Effector CD4-positive, alpha-beta T cell (primary cell): ENCODE measurements at places on chromosomes 6 and 20.

GRCh38 chr20:35011589-35012226 is 56.0 kb downstream of the MYH7B start:
- DNase-seq = no peak

GRCh38 chr6:14759976-14760672 is 485.7 kb upstream of the JARID2 start:
- DNase-seq = no peak

DNA sequence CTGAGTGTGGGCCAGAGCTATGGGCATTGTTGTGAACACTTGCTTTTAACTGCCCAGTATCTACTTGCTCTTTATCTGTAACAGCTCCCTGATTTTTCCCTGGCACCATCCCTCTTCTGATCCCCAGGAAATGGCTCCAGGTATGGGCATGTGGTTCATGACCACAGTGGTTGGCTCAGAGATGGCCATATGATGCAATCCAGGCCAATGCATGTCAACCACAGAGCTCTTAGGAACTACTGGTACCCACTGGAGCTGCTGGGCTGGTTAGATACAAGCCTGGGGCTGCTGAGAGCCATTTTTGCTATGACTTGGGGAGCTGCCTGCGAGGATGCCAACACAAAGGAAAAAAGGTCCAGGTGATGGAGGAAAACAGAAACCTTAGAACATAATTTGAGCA is 55.6 kb downstream of the KCNB1 start:
- DNase-seq = no peak

- DNase-seq = no peak
Measured at GRCh38 chr6:130752267-130752666, 74.9 kb upstream of the SMLR1 start.

GRCh38 chr20:62367136-62367632 is at the start of gene LAMA5:
LAMA5 (minus strand) TSS chr20:62367312; CDS start chr20:62367245, 67 bp downstream.
- DNase-seq = no peak
